ENCODE measurements at places on chromosomes 16 and 17.
A peak's percentile ranks its signal among the peaks of the same experiment; 100 is the strongest.

DNA sequence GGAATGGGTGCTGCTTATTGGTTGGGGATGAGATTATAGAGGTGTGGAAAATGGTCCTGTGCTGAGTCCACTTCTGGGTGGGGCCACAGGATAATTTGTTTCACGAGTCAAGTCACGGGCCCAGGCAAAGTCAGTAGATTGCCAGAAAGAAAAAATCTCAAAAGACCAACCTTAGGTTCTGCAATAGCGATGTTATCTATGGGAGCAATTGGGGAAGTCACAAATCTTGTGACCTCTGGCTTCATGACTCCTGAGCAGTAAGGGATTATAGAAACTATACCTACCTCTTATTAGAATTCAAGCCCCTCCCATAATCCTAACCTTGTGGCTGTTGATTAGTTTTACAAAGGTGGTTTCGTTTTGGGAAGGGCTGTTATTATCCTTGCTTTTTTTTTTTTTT is 31.4 kb downstream of the WWP2 start:
- DNase-seq, result no peak

DNA sequence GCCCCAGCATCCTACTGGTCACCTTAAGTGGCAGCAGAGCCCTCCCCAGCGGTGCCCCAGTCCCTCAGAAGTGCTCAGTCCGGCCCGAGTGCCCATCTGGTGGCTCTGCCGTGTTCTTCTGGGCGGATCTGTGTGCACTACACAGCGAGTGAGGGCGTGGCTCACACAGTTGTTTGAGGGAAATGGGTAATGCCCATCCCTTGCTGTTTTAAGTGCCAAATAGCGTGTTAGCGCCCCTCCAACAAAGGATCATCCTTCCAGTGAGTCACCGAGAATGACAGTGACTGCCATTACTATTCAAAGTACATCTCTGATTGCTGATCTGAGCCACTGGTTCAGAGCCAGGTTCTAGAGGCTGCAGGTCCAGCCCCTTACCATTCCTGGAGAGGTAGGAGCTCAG is 152.0 kb downstream of the LGALS9B start:
- DNase-seq, result no peak

GRCh38 chr17:77193653-77194052 is 52.9 kb downstream of the SEC14L1 start:
- no peak for DNase-seq

DNA sequence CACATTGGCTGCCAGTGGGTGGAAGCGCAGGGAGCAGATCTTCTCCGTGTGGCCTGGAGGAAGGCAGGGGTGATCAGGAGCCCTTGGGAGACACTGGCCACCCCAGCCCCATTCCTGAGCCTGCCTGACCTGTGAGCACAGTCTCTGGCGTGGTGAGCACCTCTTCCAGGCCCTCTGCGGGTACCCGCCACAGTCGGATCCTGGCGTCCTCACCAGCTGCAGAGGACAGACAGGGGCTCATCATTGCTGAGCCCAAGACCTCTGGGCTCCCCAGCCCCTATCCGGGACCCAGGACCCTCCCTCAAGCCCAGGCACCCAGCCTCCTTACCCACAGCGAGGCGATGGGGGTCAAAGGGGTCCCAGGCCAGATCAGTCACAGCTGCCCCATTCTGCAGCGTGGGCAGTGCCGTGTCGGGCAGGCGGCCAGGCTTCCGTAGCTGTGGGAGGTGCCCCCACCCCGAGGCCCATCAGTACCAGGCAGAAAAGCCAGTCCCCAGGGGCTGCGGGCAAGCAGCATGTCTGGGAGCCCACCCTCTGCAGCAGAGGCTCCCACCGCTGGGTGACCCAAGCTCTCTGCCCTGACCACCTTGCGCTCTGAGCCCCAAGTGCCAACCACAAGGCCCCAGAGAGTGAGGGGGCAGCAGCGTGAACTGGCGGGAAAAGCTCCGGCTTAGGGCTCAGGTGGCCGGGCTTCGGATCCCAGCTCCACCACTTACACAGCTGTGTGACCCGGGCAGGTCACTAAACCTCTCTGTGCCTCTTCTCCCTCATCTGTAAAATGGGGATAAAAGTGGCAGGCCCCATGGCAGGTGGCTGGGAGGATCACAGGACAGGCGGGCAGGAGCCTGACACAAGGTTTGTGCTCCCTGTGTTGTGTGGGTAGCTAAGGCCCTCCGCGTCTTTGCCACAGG is 10.2 kb upstream of the PAM16 start:
- no peak for DNase-seq

DNA sequence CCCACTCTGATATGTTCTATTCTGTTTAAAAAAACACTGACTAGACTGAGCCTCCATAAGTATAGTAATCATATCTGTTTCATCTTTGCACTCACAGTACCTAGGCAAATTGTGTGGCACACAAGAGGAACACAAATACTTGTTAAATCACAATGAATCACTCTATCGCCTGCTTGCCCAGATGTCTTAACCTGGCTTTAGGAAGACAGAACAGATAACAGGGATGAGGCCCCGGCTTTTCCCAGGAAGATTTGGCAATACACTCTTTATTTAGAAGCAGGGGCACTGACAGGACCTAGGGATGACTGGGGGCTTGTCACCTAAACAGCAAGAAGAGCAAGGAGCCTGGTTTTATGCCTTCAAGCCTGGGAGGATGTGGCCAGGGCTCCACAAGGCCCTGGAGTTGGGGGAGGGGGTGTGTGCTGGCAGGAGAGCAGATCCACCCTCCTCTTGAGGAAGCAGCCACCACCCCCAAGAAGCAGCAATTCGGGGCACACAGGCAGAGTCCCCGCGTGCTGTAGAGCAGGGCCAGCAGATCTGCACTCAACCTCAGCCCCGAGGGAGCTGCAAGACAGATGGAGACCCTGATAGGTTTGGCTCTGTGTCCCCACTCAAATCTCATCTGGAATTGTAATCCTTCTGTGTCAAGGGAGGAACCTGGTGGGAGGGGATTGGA is 41.0 kb upstream of the KSR1 start:
- no peak for DNase-seq

- DNase-seq, result no peak
Measured at GRCh38 chr16:3642397-3643094, 11.9 kb upstream of the DNASE1 start.

DNA sequence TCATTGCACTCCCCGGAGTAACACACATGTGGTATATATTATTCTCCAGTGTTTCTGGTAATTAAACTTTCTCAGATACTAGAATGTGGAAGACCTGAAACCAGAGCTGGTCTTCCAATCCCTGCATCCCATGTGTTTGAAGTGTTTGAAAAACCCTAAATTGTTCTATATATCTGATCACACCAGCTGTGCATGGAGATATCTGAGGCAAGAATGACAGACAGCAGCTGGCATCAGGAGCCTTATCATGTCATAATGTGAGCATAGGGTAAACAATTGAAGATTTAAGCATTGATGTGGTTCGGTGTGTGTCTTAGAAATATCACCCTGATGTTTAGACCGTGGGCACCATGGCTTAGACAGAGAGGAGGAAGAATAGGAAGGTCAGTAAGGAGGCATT is 251.0 kb downstream of the CDH11 start:
- no peak for DNase-seq

GRCh38 chr17:32120141-32120540 is 22.2 kb upstream of the RHOT1 start:
- DNase-seq, result peak; percentile 32

- DNase-seq, result no peak
Measured at GRCh38 chr16:87809150-87809902, 43.5 kb upstream of the KLHDC4 start.

DNA sequence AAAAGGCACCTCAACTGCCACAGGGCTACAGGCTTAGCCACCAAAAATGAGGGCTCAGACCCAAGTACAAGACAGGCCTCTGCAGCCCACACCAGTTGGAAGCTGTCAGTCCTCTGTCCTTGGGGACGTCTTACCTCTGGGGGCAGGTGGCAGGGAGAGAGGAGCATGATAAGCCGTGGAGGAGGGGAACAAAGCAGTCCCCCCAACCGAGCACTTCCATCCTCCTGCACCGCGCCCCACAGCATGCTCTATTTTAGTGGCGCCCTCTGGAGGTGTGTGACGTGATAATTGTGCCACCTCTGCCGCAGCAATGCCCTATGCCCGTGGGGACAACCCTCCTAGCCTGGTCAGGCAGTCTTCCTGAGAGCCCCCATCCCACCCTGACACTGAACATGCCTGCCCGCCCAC is 13.6 kb downstream of the G6PC3 start:
- peak; percentile 20 for DNase-seq

DNA sequence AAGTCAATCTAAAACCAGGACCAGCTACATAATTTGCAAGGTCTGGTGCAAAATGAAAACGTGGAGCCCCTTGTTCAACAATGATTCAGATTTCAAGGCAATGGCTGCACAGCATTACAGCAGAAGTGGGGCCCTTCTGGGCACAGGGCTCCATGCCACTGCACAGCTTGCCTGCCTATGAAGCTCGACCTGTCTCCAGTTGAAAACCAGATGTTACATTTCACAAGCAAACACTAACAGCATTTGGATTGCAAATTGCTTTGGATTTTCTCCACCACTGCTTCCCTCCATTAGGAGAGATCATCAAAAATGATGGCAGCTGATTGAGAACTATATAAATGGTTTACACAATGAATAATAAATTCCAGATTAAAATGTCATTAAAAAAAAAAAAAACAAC is 551.4 kb upstream of the ZFHX3 start:
- peak; percentile 1 for DNase-seq

- DNase-seq, result no peak
Measured at GRCh38 chr16:23509441-23509754, 896 bp downstream of the GGA2 start.

DNA sequence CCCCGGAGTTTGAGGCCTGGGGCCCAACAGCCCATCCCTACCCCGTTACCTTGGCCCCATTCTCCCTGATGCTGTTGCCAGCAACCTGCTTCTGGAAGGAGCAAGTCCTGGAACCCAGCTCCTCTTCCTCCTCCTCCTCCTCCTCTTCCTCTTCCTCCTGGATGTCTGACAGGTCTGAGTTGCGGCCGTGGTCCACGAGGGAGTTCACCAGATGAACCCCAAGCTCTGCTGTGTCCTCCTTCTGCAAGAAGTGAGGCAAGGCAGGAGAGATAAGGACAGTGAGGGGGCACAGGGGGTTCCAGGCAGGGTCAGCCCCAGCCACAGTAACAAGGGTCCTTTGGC is 18.7 kb downstream of the TSPOAP1 start:
- no peak for DNase-seq

DNA sequence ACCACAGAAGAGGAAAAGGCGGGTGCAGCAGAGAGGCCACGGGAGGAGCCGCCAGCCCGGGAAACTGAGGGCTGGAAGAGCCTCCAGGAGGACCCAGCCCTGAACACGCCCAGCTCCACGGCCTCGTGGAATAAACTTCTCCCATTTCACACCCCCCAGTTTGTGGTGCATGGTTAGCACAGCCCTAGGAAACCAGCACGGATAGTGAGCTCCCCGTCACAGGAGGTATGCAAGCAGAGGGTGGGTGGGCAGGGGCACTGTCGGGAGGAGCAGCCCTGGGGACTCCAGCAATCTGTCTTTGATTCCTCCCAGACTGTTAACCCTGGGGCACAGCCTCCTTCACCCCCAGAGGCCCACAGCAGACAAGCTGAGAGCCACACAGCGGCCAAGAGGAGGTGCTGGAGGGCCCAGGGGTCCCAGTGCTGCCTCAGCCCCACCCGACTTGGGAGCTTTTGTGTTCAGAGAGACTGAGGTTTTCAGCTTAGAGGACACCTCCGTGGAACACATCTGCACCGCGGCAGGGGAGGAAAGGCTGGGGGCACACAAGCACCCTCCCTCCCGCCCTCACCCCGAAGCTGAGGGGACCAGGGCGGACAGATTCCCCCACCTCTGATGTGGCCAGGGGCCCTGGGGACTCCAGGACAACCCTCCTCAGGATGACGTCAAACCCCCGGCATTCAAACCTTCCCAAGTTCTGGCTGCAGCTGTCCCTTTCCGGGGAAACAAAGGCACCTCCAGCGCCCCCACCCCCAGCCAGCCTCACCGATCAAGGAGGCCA is 1.7 kb upstream of the IL17C start:
- DNase-seq, result no peak

- DNase-seq, result no peak
Measured at GRCh38 chr16:56268799-56269198, 77.5 kb downstream of the GNAO1 start.

- DNase-seq, result no peak
Measured at GRCh38 chr17:69480245-69480644, 65.7 kb downstream of the MAP2K6 start.

DNA sequence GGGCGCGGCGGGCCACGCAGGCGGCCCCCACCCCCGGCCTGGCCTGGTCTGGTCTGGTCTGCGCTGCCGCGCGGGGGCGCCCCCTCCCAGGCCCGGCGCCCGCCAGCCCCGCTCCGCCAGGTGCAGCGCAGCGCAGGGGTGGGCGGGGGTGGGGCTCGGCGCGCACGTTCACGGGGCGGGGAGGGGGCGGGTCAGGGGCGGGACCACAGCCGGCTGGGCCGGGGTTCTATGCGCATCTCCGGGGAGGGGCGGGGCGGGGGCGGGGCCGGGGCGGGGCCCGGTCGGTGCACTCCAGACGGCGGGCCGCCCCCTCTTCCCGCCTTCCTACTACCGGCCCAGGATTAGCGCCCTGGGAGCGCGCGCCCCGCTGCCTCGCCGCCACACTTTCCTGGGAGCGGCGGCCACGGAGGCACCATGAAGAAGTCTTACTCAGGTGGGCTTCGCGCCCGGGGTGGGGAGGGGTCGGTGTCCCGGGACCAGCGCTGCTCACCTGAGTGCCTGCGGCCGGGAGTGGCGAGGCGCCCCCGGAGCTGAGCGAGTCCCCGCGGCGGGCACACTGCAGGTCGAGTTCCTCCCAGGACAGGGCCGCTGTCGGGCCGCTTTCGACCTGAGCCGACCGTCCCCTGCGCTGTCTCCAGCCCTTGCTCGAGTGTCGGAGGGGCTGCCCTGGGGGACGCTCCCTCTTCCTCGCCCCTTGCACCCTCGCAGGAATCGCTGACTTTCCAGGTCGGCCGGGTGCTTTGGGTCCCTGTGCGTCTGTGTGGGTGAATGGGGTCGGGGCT is 140.5 kb downstream of the SEC14L1 start:
- DNase-seq, result peak; percentile 21

DNA sequence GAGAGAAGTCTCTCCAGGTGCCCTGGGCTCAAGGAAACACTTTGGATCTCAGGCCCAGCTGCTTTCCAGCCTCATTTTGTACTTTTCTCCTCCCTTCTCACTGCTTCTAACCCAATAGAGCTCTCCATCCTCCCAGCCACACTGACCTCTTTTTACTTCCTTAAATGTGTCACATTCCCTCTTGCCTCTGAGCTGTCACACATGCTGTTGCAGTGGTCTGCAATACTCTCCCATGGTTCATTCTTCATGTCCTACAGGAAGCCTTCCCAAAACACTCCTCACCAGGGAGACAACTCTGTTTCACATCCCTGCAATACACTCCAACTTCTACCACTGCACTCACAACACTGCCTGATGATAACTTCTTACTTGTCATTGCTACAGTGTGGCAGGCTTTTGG is 242.1 kb upstream of the DYNLRB2 start:
- no peak for DNase-seq

DNA sequence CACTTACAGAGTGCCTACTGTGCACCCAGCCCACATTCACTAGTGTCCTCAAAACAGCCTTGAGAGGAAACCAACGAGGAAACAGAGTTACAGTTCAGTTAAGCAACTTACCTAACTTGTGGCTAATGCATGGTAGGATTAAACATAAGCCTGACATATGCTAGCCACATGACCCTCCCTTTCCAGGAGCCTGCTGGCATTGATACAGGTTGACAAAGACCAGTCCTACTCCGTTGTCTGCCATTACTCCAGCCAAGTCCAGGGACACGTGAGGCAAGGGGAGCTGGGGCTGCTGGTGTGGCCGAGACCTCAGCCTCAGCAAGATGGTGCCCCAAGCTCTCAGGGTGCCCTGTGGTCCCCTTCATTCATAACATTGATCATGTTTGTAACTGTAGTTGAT is 37.9 kb downstream of the SNX20 start:
- no peak for DNase-seq
